ENCODE measurements at places on chromosomes 7 and 10. TPM values are rescaled to one million over a fixed set of nuclear protein-coding genes. Genes with fewer than 3 reads are reported as not detected.

ARMC10 gene
- total RNA-seq = 46.9 TPM

CTTNBP2 gene
- not detected for total RNA-seq

TEX36 gene
- total RNA-seq = not detected

CALY gene
- total RNA-seq = not detected

LIPM gene
- total RNA-seq = not detected

- H3K4me1 ChIP-seq = peaks cover 5% of the 10 kb centered on the region
- H3K4me3 ChIP-seq = no peak overlapping the region
- H3K36me3 ChIP-seq = no peaks in the 10 kb centered on the region
- no peak for DNase-seq
Observed at GRCh38 chr10:118943253-118943652, 86.3 kb upstream of the NANOS1 start.

DNA sequence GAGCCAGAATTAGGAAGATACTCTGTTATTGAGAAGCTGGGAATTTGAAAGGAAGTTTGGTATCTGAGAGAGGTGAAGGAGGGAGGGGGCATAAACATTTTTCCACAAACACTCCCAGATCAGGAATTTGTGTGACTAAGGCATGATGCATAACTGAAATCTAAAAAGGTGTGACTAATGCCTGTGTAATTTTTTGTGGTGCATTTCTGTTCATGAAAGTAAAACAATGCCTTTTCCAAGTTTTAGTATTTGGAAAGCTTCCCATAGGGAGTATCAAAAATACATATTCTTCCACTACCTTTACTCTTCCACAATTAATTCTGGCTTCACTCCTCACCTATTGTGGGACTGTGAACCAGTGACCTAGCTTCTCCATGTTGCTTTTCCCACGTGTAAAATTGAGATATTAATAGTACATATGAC is 56.4 kb upstream of the CAV2 start:
- DNase-seq = no peak
- H3K36me3 ChIP-seq = no peaks in the 10 kb centered on the region
- no peak overlapping the region for H3K27ac ChIP-seq
- H3K4me3 ChIP-seq = no peak overlapping the region
- no peaks in the 10 kb centered on the region for H3K4me1 ChIP-seq
- peaks cover 6% of the 10 kb centered on the region for H3K27me3 ChIP-seq

DNA sequence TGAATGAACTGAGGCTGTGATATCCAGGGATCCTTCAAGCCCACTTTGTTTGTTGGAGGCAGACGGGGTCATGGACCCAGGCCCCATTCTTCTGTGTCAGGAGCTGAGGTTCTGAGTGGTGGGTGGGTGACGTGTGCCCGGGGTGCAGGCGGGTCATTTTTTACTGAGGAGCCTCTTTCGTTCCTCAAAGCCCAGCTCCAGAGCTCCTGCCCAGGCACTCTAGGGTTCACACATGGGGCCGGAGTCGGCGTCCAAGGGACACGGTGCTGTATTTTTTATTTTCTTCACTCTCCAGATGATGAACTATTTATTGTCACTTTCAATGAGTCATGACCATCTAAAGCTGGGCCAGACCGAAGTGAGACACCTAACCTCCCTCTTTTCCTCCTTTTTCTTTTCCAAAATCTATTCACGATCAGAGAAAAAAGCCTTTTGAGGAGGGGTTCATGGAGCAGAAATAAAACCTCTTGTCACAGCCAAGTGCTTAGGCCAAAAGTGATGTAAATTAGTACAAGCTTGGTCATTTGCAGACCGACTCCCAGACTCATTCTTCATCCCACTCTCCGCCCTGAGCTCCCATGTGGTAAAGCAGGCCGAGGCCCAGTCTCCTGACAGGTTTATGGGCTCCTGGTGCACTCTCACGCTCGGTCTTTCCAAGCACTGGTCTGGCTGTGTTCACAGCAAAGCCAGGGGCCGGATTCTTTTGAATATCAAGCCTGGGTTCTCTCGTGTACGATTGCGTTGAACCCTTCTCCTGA is 41.4 kb upstream of the PITRM1 start:
- H3K4me1 ChIP-seq = no peaks in the 10 kb centered on the region
- H3K4me3 ChIP-seq = no peak overlapping the region
- no peak for DNase-seq
- no peak overlapping the region for H3K27ac ChIP-seq

DNA sequence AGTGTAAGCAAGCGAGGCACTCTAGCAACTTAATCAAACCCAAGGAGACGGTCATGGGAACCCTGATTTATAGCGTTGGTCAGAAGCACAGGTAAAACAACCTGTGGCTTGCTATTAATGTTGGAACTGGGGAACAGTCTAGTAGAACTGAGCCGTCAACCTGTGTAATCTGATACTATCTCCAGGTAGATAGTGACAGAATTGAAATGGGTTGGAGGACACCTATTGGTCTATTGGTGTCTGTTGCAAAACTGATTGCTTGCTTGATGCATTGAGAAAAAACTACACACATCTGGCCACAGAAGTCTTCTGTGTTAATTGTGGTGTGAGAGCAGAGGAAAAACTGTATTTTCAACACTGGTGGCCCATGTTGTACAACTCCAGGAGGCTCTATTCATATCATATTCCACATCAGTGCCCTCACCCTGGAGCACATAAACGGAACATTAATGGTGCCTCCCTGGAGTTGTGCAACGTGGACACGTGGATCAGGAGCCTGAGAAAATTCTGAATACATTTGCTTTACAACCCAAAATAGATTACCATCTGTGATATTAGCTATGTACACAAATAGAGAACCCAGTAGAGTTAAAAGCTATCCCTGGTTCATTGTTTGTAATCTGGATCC is 112.2 kb downstream of the MYO3A start:
- no peaks in the 10 kb centered on the region for H3K4me1 ChIP-seq
- H3K4me3 ChIP-seq = no peak overlapping the region
- H3K27me3 ChIP-seq = no peaks in the 10 kb centered on the region
- H3K36me3 ChIP-seq = no peaks in the 10 kb centered on the region
- H3K27ac ChIP-seq = no peak overlapping the region

GRCh38 chr10:126661841-126662515 is 8.5 kb downstream of the C10orf90 start:
- H3K27me3 ChIP-seq = no peaks in the 10 kb centered on the region
- H3K4me1 ChIP-seq = no peaks in the 10 kb centered on the region
- H3K27ac ChIP-seq = no peak overlapping the region
- no peaks in the 10 kb centered on the region for H3K36me3 ChIP-seq
- no peak for DNase-seq

DNA sequence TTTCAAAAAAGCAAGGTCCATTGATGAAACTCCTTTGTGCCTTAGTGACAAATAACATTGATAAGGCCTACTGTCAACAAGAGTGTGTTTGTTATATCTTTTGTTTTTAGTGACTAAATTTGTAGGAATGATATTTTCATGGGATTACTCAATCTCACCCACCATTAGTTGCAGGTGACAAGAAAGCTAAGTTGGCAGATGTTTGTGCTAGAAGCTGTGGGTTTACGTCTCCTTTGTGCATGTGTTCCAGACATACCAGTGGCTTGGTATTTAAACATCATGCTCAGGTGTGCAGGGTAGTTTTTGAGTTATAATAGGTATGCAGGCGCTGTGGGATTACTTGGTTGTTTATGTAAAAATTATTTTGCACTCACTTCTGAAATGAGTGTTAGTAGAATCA is 178.6 kb downstream of the ANKRD30A start:
- H3K27me3 ChIP-seq = no peaks in the 10 kb centered on the region
- DNase-seq = no peak
- no peaks in the 10 kb centered on the region for H3K36me3 ChIP-seq
- H3K27ac ChIP-seq = no peak overlapping the region
- H3K4me3 ChIP-seq = no peak overlapping the region
- no peaks in the 10 kb centered on the region for H3K4me1 ChIP-seq
